NCI-H1436 treated with DMSO at 0.1 percent for 48 hours (cell line): ENCODE measurements at places on chromosomes 3 and 15.
A peak's percentile ranks its signal among the peaks of the same experiment; 100 is the strongest.

GRCh38 chr15:97968380-97968779 is 7.9 kb downstream of the ARRDC4 start:
- DNase-seq: no peak

GRCh38 chr15:51681303-51681963 is at the start of gene SCG3:
Gene SCG3 (plus strand): TSS chr15:51681503. CDS start chr15:51681756, 253 bp downstream.
- peak; percentile 73 for DNase-seq

DNA sequence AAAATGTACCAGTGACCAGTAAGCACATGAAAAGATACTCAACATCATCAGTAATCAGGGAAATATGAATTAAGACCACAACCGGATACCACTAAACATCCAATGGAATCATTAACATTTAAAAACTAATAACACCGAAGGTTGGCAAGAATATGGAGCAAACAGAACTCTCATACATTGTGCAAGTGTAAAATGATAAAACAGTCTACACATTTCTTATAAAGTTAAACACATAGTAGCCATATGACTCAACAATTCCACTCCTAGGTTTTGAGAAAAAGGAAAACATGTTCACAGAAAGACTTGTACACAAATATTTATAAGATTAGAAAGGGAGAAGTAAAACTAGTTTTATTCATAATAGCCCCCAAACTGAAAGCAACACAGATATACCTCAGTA is 60.3 kb upstream of the SLCO2A1 start:
- no peak for DNase-seq

- no peak for DNase-seq
Measured at GRCh38 chr3:129558772-129559564, 16.0 kb downstream of the H1-8 start.

- DNase-seq: no peak
Measured at GRCh38 chr15:70853973-70854665, at the start of gene LARP6. Gene LARP6 (minus strand): TSS chr15:70854157. CDS start chr15:70854088, 69 bp downstream.

- no peak for DNase-seq
Measured at GRCh38 chr15:91911844-91912243, 58.3 kb downstream of the SLCO3A1 start.

DNA sequence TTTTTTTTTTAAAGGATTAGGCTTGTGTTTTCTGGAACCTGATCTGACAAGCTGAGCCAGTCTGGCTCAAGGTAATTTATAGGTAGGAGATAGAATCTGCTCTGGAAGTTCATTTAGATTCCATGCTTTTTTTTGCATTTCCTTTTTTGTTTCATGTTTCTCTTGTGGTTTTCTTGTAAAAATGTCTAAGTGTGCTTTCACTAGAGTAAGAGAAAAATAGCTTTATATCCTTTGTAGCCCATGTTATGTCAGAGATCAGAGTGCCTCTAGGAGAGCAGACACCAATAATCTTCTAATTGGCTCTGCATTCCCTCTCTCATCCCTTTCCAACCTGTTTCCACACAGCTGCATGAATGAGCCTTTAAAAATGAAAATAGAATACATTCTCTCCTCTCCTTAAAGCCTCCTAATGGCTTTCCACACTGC is 389.8 kb upstream of the KCNMB2 start:
- DNase-seq: no peak

GRCh38 chr15:80325206-80325605 is 73.2 kb upstream of the CTXND1 start:
- no peak for DNase-seq

- DNase-seq: no peak
Measured at GRCh38 chr3:126834596-126835471, 130.8 kb downstream of the CHCHD6 start.

DNA sequence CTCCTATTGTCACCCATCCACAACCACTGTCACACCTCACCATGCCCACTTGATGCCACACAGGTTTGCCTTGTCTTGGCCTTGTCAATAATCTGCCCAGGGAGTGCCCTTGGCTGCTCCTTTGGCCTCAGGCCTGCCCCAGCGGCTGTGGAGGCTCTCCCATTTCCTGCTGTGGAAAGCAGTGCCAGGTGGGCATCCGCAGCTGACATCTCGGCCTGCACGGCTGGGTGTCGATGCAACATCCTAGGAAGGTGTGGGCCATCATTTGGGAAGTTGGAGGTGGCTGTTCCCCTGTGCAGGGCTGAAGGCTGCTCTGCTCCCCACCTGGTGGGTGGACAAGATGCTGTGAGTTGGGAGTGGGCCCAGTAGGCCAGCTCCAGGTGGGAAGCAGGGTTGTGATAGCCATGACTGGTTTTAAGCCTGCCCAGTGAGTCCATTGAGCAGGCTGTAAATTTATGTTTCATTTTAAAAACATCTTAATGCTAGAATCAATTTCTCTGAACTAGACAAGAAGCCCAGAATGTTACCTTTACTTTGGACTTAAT is 12.5 kb downstream of the DNAH1 start:
- no peak for DNase-seq

DNA sequence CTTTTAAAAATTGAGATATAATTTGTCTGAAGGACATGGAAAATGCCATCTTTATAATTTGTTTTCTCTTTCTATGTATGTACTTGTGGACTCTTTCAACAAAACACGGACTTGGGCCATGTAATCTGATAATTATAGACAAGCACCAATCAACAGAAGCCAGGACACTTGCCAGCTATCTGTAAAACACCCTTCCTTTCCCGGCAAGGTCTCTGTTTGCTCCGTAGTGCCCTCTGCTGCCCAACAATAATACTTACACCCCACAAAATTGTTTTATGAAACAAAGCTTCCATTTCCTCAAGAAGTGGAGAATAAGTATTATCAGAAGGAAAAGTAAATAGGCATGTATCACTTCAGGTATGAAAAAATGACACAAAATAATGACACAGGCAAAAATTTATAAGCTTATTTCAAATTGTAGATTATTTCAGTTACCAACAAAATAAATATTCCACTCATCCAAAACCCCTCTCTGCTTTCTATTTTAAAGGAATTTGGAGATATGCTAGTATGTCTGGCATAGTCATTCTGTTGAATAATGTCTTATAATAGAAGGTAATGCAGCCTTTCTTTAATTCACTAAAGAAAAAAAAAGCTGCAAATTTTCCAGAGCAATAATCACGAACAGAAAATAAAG is 32.8 kb downstream of the MYH15 start:
- peak; percentile 54 for DNase-seq
